ENCODE measurements at places on chromosomes 13 and 19.

DNA sequence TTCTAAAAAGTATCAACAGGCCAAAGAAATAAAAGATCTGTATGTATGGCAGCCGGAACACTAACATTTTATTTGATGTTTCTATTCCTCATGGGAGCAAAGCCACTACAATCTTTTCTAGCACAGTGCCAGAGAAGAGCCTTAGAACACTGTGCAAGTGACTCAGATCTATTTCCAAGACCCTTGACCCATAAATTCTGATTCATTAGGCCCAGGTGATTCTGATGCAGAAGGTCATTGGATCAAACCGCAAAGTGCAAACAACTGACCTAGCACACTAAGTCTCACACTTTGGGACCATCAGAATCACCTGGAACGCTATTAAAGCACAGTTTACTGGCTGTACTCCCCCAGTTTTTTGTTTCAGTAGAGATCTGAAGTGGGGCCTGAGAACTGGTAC is 87.6 kb downstream of the MYCBP2 start:
- no peak overlapping the region for H3K4me3 ChIP-seq
- H3K36me3 ChIP-seq, result peaks cover 4% of the 10 kb centered on the region
- no peak for DNase-seq
- no peaks in the 10 kb centered on the region for H3K4me1 ChIP-seq

- H3K4me3 ChIP-seq, result no peak overlapping the region
- no peaks in the 10 kb centered on the region for H3K4me1 ChIP-seq
- no peak for DNase-seq
- no peaks in the 10 kb centered on the region for H3K27me3 ChIP-seq
These were observed 1248.9 kb downstream of the SLITRK5 start for GRCh38 chr13:88919970-88920628.

DNA sequence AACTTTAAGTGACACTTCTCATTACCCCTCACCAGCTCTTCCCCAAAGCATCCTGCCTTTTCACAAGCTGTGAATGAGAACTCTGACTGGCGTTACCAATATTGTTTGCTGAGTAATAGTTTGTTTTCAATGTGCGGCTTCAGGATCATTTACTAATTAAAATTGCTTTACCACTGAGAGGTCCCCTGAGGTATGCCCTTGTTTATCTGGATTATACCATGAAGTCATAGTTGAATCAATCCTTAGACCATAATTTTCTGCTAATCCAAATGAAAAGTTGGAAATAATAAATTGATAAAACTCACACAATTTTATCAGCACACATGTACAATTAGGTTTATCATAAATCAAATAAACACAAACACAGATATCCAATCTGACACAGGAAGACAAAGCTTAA is 568.8 kb downstream of the PCDH9 start:
- H3K27ac ChIP-seq, result no peak overlapping the region
- DNase-seq, result no peak
- no peaks in the 10 kb centered on the region for H3K27me3 ChIP-seq
- no peaks in the 10 kb centered on the region for H3K4me1 ChIP-seq
- no peak overlapping the region for H3K4me3 ChIP-seq

GRCh38 chr19:40270362-40271089 is 14.6 kb downstream of the AKT2 start:
- H3K36me3 ChIP-seq, result no peaks in the 10 kb centered on the region
- no peaks in the 10 kb centered on the region for H3K4me1 ChIP-seq
- no peak for DNase-seq
- no peak overlapping the region for H3K4me3 ChIP-seq
- H3K27ac ChIP-seq, result no peak overlapping the region
- no peaks in the 10 kb centered on the region for H3K27me3 ChIP-seq

DNA sequence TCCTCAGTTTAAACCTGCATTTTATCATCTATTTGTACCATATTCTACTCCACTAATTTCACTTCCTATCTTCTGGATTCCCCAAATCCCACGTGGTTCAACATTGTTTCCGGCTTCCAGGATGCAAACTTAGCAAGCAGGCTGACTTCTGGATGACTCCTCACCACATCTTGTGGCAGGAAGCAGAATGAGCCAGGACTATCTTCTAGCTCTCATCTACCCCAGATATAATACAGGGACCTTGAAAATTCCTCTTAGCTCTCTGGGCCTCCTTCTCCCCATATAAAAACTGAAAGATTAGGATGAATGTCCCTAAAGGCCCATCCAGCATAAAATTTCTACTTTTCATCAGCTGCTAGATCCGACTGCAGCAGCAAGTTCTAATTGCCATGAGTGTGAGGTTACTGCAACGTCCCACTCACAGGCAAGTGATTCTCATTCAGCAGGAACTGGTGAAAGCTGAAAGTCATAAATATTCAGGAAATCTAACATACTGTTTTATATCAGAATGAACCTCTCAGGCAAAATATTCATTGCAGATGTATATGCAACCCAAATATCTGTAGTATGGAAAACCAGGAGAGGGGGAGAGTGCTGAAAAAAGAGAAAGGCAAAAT is 93.4 kb downstream of the KCTD12 start:
- peak overlapping the region; percentile 33 for H3K27ac ChIP-seq
- no peak for DNase-seq
- H3K36me3 ChIP-seq, result no peaks in the 10 kb centered on the region
- H3K4me1 ChIP-seq, result no peaks in the 10 kb centered on the region
- H3K27me3 ChIP-seq, result no peaks in the 10 kb centered on the region
- no peak overlapping the region for H3K4me3 ChIP-seq

GRCh38 chr13:37484056-37484455 is 114.5 kb downstream of the POSTN start:
- no peak for DNase-seq
- peak overlapping the region; percentile 25 for H3K27ac ChIP-seq
- H3K36me3 ChIP-seq, result no peaks in the 10 kb centered on the region
- no peaks in the 10 kb centered on the region for H3K4me1 ChIP-seq

- H3K4me1 ChIP-seq, result no peaks in the 10 kb centered on the region
- H3K4me3 ChIP-seq, result no peak overlapping the region
- no peak overlapping the region for H3K27ac ChIP-seq
These were observed 220.3 kb downstream of the NBEA start for GRCh38 chr13:35162420-35162819.

GRCh38 chr19:16428372-16429036 is 43.3 kb downstream of the EPS15L1 start:
- no peaks in the 10 kb centered on the region for H3K27me3 ChIP-seq
- peaks cover 4% of the 10 kb centered on the region for H3K36me3 ChIP-seq
- H3K4me3 ChIP-seq, result no peak overlapping the region
- no peaks in the 10 kb centered on the region for H3K4me1 ChIP-seq
- H3K27ac ChIP-seq, result no peak overlapping the region

DNA sequence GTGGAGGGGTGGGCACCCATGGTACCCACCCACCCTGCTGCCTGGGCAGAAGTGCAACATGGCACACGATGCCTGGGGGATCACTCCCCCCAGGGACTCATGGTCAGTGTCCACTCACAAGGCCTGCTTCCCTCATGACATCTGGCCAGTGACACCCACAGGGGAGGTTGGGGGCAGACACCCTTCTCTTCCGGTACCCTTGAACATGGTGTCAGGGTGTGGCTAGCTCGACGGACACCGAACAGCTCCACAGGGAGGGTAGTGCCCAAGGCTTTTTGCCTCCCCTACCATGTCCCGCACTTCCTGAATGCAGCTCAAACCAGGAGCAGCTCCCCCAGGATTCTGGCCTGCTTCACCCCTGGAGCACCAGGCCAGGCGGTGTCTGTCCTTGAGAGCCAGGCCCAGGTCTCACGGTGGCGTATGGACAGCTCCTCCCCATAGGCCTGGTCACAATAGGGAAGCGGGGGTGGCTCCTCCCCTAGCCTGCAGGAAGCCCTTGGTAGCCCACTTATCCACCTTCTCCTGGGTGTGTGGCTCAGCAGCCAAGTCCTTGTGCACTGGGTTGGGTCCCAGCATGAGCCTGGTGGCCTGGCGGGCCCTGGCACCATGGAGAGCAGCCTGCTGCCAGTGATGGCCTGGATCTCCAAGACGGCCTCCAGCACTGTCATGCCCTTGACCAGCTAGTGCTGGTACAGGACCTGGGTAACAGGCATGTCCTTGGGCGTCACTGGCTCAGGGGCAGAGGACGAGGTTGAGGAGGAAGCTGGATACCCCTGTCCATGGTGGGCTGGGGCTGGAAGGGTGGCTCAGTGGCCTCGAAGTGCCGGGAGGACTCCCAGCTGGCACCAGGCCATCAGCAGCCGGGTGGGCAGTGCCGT is 7.8 kb downstream of the ACP4 start:
- H3K27me3 ChIP-seq, result no peaks in the 10 kb centered on the region
- no peak for DNase-seq
- H3K4me1 ChIP-seq, result peaks cover 4% of the 10 kb centered on the region
- H3K4me3 ChIP-seq, result no peak overlapping the region

DNA sequence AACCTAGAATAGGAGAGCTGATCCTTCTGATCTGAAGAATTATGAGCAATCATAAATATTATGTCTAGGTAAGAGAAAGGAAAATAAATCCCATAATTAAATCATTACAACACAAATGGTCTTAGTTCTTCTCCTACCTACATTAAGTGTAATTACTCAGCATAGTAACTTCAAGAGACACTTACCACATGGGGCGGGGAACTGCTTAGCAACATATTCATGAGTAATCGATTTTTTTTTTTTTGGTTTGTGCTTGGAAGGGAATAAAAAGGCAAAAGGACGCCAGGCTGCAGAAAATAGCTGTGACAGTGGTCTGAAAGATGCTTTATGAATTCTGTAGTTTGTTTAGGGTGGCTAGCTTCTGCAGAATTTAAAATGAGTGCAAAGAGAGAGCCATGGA is 103.3 kb upstream of the HTR2A start:
- H3K4me1 ChIP-seq, result no peaks in the 10 kb centered on the region
- H3K27me3 ChIP-seq, result no peaks in the 10 kb centered on the region
- no peak overlapping the region for H3K4me3 ChIP-seq
- H3K27ac ChIP-seq, result no peak overlapping the region
- no peak for DNase-seq
